ENCODE measurements at places on chromosomes 4 and X.

DNA sequence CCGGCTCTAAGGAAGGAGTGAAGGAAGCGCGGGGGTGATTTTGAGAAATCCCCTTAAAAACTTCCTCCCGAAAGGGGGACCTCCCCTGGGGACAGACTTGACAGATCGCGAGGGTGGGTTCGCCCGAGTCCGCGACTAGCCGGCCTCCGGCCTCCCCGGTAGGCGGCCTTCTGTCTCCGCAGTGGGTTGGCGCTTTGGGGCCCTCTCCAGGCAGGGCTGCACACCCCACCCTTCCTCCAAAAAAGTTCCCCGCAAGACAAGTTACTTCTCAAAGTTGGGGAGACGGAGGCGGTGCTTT, 24.8 kb downstream of the HOPX start:
- no peak for DNase-seq

GRCh38 chrX:20147561-20147960, 5.9 kb upstream of the EIF1AX start:
- no peak for DNase-seq

DNA sequence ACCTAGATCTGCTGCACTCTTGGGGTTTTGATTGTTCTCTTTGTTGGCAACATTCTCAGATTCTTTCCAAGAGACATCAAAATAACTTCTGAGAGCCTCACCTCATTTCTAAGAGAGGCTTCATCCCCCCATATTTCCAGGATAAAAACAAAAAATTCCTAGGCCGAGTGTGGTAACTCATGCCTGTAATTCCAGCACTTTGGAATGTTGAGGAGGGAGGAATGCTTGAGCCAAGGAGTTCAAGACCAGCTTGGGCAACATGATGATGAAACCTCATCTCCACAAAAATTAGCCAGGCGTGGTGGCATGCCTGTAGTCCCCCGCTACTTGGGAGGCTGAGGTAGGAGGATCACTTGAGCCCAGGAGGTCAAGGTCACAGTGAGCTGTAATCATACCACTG, 477.0 kb downstream of the INPP4B start:
- DNase-seq = no peak

DNA sequence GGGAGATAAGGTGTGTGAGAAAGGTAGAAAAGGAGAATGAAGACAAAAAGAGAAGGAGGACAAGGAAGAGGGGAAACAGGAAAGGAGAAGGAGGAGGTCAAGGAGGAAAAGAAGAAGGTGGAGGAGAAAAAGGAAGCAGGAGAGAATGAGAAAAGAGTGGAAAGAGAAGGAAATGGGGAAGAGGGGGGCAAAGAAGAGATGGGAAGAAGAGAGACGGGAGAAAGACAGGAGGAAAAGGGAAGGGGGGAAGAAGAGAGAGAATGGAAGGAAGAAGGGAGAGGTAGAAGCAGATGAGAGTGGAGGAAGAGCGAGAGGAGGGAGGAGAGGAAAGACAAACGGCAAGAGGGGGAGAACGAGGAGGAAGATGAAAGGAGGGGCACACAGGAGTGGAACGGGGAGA, 4.1 kb downstream of the GATA1 start:
- DNase-seq = no peak

DNA sequence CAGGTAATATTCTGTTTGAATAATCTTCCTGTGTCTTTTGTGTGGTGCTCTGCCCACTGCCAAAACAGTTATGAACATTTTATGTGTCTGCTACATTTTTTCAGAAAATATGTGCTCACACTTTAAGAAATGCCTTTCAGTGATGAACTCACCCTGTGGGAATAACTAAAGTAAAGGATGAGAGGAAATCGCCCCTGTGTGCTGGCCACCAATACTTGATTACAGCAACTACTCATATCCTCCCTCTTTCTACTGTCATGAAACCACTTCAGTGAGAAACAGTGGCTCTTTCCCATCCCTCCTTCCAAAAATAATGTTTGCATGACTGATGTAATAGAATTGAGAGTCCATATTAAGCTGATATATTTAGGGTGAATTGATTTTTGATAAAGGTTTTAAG, 900.9 kb downstream of the RAB28 start:
- DNase-seq = peak; percentile 12

DNA sequence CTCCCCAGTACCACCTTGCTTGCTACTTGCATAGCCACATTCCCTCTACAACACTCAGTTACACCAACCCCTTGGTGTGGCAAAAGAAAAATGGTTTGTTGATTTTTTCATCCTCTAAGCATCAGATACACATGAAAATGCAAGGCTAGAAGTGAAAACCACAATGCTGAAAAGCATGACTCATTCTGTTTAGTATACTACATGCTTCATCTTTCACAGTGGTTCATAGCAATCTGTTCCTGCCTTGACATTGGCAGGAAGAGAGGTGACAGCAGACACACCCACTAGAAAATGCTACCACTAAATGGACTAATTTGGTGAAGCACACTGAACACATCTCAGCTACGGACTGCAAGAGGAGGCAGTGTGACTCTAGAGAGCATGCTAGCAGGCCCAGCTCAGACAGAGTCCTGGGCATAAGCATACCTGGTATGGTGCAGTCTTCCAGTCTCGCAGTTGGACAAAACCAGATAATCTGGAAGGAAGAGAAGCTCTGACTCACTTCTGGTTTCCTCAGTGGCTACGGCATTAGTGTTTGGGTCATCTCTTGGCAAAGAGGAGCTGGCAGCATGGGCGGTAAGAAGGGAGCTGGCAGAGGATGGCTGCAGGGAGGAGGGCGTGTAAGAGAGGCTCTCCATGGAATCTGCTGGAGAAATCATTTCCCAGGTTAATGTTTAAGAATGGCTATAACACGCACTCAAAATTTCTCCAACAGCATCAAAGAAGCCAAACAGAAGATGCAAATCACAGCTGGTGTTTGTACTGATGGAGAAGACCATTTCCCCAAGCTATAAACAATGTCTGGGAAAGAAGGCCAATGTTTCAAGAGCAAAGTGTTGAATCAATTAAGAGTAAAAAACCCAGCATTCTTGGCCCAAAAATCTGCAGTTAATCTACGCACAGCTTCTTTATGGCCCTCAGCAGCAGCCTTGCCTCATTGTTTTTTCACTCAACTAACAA, 37.8 kb downstream of the GAB3 start:
- peak; percentile 78 for DNase-seq

DNA sequence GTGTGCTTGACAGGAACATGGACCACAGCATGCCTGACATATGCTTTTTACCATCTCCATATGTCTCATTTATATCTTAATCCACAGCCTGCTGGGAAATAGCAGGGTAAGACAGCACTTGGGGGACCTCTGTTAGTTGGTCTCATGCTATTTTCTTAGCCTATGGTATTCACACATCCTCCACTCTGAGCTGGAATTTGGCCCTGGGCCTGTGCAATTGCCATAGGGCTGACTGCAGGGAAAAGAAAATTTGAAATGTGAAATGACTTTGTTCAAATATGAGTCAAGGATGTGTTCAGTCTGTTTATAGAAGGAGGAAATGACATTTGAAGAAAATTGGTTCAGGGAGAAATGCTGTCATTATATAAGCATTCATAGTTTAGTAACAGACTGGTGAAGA, 9.6 kb upstream of the MAP7D3 start:
- peak; percentile 83 for DNase-seq

DNA sequence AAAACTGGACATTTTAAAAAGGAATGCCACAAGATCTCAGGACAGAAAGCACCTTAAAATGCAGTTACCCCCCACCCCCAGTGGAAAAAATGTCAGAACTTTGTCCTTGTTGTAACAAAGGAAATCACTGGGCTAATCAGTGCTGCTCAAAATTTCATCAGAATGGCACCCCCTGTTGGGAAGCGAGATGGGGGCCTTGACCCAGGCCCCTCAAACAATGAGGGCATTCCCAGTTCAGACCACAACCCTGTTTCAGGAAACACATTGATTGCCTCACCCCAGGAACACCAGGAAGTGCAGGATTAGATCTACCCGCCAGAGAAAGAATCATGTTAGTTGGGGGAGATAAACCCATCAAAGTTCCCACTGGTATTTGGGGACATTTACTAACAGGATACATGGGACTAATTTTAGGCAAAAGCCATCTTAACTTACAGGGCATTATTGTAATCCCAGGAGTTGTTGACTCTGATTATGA, 16.4 kb downstream of the SPIN2B start:
- DNase-seq = no peak

DNA sequence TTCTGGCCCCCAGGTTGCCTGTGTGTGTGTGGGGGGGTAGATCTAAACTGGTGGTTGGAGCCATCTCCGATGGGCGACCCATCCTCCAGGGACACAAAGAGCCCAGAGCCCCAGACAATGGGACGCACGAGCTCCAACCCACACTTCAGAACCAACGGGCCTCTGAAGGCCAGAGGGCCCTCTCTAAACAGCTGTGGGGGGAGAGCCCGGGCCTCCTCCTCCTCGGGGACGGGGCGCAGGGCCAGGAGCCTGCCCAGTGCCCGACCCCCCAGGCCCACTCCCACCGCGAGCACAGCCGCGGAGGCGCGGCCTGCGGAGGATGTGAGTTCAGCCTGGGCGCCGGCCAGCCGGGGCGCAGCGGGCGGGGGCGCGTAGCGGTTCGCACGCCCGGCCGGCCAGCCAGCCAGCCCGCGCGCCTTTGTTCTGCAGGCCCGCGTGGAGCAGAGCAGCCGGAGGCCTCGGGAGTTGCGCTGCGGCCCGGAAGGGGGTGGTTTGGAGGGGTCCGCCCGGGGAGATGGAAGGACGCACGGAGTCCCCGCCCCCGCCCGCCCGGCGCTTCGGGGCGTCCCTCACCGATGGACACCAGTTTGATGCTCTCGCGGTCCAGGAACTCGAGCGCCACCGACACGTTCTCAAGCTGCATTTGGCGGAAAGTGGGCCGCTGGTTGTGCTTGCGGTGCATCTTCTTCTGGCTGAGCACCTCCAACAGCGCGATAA, 4.0 kb downstream of the FLNA start:
- peak; percentile 31 for DNase-seq

DNA sequence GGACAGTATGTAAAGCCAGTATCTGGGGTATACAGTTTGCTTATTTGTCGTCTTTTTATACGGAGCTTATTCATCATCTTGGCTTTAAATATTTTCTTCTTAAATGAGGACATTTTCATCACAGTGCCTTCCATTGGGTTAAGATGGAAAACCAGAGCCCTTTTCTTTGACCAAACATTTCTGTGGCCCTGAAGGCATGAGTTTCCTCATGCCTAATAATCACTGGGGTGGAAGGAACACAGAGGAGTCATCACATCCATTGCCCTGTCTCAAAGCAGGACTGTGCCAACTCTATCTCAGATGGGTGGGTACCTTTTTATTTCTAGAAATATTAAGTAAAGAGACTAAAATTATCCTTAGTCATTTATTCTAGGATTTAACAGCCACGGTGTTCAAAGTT, 40.0 kb downstream of the CHRDL1 start:
- DNase-seq = no peak

DNA sequence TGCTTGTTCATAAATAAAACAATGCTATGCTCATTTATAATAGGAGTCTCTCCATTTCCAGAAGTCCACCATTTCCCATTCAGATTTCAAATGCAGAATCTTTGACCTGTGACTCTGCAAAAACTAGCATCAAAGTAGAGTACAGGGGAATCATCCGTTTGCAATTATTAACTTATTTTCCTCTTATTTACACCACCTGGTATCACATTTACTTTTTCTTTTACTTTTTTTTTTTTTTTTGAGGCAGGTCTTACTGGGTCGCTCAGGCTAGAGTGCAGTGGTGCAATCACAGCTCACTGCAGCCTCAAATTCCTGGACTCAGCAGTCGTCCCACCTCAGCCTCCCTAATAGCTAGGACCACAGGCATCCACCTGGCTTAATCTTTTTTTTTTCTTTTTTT, 37.6 kb downstream of the RBM47 start:
- DNase-seq = no peak

GRCh38 chr4:174152717-174153466, 130.6 kb downstream of the FBXO8 start:
- DNase-seq = peak; percentile 16

- peak; percentile 64 for DNase-seq
Observed at GRCh38 chrX:50813843-50814661, at the start of gene SHROOM4. Gene SHROOM4, minus strand, starts transcription at chrX:50814194. Its CDS starts 176 bp downstream, at chrX:50814018.

DNA sequence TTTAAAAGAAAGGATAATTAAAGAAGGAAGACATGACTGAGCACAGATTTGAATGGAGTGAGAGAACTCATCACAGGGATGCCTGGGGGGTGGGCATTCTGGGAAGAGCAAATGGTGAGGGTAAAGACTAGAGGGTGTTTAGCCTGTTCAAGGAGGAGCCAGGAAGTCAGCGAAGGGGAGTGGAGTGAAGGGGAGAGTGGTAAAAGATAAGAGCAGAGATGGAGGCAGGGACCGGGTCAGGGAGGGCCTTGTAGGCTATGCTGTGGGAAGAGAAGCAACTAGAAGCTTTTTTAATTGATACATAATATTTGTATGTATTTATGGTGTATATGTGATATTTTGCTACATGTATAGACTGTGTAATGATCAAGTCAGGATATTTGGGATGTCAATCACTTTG, 2.2 kb upstream of the VGLL1 start:
- no peak for DNase-seq

- no peak for DNase-seq
Observed at GRCh38 chrX:134569306-134569705, 89.0 kb downstream of the PLAC1 start.

- no peak for DNase-seq
Observed at GRCh38 chr4:176837169-176837895, 44.6 kb upstream of the VEGFC start.

GRCh38 chr4:78653655-78654054, 102.1 kb downstream of the ANXA3 start:
- DNase-seq = peak; percentile 59

GRCh38 chr4:15117270-15117946, 115.1 kb downstream of the CPEB2 start:
- DNase-seq = no peak

- DNase-seq = no peak
Observed at GRCh38 chr4:165031436-165032211, at the start of gene TRIM60. Gene TRIM60, plus strand, starts transcription at chr4:165031999. Its CDS starts 8,074 bp downstream, at chr4:165040073.

GRCh38 chr4:122854447-122855352, 28.1 kb downstream of the FGF2 start:
- no peak for DNase-seq

DNA sequence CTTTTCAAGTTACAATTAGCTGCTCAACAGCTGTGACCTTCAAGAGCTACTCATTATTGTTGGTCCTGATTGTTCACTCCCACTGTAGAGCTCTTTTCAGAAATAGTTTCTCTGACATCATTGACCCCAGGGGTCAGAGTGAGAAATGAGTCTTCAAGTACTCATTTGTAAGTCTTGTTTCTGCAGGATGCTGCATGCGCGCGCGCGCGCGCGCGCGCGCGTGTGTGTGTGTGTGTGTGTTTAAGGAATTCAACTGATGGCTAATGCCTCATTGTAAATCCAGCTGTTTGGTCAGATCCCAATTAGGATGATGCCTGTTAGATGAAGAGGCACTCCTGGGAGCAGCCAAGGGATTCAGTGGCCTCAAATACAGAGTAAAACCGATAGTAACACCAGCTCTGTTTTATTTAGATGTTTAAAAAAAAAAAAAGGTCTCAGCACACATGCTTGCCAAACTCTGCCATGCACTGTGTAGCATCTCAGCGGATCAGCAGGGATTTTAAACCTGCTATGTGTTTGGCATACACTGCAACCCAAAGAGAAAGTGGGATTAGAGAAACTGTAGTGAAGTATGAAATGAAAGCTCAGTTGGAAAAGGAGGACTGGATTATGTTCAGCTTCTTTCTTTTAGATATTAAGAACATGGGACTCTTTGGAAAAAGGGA, 332.3 kb downstream of the ADGRL3 start:
- DNase-seq = no peak

GRCh38 chrX:41377624-41378023, 43.7 kb downstream of the DDX3X start:
- DNase-seq = peak; percentile 20

- no peak for DNase-seq
Observed at GRCh38 chr4:10354746-10355145, 102.5 kb downstream of the ZNF518B start.

- DNase-seq = no peak
Observed at GRCh38 chr4:2803624-2804448, 11.0 kb downstream of the SH3BP2 start.

- DNase-seq = peak; percentile 11
Observed at GRCh38 chrX:11329021-11329420, 35.8 kb downstream of the AMELX start.
